ENCODE measurements at places on chromosomes 2 and 18.

DNA sequence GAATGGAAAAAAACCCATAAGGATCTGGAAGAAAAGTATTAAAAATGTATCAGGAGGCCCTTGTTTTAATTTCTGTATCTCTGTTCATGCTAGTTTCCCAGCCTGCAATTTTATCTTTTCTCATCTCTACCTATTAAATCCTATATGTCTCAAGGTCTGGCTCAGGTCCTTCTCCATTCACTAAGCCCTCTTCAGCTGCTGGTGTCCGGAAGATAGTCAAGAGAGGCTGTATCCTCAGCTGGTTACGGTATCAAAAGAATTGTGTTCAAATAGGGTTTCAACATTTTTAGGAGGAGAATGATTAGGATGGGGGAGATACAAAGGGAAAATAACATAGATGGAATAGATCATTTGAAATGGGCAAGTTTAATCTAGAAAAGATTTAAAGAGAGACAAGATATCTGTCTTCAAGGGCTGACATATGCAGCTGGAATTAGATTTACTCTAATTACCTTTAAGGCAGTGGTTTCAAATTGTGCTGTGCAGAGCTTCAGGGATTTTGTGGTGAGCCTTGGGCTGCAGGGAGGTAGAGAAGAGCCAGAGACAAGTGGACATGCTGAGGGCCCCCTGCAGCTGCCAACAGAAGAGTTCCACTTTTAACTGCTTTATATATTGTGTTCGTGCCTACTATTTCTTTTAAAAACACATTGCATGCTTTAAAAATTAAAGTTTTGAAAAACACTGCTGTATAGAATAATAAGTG is 24.1 kb downstream of the GREB1L start:
- no peak for DNase-seq

GRCh38 chr2:240785424-240786335 is 34.3 kb downstream of the KIF1A start:
- DNase-seq = no peak

DNA sequence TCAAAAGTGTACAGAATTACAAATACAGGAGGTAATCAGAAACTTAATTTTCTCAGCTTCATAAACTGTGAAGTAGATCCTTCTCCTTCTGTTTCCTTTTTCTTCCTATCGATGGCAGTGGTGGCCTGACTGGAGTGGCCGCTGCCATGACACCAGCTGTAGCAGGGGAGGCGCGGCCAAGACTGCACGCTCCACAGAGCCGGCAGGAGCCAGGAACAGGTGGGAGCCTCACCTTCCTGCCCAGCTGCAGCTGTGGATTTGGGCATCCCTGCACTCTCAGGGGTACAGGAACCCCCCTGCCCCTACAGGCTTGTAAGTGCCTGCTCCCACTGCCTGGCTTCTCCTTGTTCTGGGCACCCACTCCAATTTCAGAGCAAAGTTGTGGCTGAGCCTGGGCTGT is 76.1 kb downstream of the EPB41L3 start:
- no peak for DNase-seq

DNA sequence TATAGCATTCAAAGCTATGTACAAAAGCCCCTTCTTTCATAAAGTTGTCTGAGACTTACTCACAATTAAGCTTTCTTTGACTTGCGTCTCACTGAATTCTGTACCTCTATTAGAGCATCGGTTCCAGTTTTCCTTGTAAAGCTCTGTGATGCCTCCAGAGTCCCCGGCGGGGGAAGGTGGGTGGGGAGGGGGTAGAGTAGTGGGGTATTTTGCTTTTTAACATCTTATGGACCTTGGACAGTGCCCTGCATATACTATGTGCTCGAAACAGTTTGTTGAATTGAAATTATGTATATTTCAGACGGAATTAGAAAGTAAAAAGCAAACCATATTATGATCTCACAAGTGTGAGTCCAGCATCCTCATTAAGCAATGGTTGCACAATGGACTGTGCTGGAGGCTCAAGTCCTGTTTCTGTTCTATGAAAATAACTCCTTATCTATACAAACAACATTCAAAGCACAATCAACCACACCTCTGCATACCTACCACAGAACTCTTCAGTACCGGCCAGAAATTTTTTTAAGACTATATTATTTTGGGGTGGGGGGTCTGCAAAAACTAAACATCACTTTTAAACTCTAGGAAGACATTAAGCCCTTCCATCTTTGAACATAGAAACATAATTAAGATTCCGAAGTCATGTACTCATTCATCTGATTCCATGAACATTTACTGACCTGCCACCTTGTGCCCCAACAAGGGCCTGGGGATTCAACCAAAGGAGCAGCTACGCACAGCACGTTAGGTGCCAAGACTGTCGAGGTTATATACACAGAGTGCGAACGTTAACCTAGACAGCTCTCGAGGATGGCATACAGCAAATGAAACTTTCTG is 908 bp downstream of the STAT1 start:
- peak; percentile 56 for DNase-seq

- no peak for DNase-seq
Measured at GRCh38 chr2:237801466-237801865, 2.9 kb downstream of the RBM44 start.

DNA sequence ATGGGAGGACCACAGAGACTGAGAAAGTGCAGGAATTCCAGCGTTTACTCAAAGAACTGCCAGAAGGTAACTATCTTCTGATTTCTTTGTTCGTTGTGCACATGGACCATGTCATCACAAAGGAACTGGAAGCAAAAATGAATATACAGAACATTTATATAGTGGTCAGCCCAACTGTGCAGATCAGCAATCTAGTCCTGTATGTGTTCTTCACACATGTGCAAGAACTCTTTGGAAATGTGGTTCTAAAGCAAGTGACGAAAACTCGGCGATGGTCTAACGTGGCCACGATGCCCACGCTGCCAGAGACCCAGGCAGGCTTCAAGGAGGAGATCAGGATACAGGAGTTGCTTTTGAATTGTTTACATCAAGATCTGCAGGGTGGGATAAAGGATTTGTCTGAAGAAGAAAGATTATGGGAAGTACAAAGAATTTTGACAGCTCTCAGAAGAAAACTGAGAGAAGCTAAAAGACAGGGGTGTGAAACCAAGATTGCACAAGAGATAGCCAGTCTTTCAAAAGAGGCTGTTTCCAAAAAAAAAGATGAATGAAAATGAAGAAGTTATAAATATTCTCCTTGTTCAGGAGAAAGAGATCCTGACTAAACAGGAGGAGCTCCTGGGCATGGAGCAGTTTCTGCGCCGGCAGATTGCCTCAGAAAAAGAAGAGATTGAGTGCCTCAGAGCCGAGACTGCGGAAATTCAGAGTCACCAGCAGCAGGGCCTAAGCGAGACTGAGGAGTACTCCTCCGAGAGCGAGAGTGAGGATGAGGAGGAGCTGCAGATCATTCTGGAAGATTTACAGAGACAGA is 8.3 kb upstream of the CHST10 start:
- peak; percentile 65 for DNase-seq

GRCh38 chr18:41973983-41974382 is 18.9 kb downstream of the PIK3C3 start:
- no peak for DNase-seq

DNA sequence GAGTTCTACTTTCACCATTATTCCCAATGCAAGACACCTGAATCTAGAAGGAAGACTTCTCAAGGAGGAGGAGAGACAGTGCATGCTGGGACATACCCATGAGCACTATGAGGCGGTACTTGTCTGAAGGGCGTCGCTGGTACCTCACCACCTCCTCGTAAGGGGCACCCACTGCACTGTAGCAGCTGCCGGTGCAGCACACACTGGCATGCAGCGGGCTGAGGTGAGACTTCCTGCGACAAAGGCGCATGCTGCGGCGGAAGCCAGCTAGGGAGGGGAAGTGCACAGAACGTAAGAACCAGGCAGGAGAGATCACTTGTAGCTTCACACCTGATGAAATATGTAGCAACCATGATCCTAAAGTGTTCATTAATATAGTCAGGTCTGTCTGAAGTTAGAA is 12.8 kb upstream of the TMEM237 start:
- DNase-seq = no peak

DNA sequence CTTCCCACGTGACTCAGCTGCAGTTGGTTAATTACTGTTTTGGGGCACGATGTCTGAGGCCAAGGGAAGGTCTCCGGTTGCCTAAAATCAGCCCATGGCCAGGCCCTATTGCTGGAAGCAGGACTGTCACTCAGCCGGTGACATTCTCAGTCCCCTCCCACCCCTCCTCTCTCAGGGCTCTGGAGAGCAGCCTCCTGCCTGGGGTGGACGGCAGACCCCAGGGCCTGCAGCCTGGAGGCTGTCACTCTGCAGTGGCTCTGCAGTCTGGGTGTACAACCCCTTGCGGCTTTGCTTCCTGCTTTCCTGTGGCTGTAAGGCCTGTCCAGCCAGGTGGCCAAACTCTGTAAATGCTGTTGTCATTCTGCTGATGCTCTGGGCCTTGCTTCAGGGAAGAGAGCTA is 32.8 kb downstream of the ZBTB7C start:
- no peak for DNase-seq
